ENCODE measurements at places on chromosomes 5 and 9.

DNA sequence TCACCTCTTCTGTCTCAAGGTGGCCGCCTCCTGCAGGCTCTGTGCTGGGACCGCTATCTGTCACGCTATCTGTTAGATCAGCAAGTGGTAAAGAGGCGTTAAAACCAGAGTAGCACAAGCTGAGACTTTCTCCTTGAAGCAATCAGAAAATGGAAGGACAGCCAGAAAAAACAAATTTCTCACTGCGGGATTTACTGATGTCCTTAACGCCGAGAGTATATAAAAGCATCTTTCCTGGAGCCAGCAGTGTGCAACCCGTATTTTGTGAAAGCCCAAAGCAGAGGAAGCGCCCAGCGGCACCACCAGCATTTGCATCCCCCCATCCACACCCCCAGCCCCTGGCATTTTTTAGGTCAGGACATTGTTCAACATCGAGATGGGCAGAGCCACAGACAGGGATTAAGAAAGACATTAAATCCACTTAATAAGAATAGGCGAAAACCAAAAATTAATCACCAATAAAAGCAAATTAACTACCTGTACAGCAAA, 48.6 kb downstream of the DUSP1 start:
- DNase-seq, result no peak

GRCh38 chr9:127403507-127404192, 6.7 kb downstream of the SLC2A8 start:
- no peak for DNase-seq

DNA sequence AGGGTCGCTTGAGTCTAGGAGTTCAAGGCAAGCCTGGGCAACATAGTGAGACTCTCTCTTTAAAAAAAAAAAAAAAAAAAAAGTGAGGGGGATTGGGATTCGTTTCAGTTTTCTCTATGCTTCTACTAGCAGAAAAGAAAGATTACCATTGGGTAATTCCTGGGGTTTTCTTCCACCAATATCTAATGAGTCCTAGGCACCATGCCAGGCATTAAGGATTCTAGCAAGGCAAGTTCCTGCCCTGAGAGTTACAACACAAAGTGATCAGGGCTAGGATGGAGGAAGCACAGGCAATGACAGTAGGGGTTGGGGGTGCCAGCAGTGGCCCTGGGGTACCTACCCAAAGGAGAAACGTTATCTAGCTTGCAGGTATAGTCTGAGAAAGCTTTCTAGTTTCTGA, 90.8 kb downstream of the PCDH1 start:
- no peak for DNase-seq

DNA sequence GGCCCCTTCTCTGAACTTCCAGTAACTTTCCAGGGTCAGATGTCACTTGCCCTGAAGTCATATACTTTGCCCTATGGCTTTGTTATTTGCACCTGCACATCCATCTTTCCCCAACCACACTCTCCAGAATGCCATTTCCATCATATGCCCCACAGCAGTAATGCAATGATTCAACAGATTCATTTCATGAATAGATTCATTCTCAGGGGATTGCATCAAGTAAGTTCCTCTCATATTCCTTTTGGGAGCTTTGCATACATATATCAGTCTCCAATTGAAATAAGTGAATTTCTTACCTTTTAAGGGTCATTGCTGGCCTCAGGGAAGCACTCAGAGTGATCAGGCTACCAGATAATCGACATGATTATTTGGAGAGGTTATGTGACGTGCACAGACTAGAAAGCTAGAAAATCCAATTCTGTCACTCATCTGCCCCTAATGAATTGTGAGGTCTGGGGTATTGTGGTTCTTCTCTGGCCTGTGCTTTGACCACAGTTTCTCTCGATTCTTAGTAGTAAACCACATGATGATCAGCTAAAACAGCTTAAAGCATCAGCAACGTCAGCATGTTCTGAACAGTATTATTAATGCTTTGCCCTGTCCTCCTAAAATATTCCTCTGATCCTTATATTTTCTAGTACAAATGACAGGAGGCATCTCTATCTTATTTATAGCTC, 179.9 kb downstream of the ATPSCKMT start:
- DNase-seq, result no peak

DNA sequence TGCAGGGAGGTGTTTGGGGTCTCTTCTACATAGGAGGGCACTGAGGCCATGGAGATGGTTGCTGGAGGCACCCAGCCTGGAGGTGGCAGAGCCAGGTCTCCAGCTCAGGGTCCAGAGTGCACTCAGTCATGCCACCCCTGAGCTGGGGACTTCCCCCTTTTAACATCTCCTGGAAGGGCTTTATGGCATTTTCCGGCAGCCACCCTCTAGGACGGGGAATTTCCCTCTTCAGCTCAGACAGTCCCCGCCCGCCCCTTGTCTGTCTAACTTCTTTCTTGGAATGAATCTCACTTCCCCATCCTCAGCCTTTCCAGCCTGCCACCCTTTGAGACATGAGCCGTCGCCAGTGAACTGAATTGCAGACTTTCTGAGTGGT, 49.9 kb downstream of the COL15A1 start:
- peak; percentile 61 for DNase-seq

DNA sequence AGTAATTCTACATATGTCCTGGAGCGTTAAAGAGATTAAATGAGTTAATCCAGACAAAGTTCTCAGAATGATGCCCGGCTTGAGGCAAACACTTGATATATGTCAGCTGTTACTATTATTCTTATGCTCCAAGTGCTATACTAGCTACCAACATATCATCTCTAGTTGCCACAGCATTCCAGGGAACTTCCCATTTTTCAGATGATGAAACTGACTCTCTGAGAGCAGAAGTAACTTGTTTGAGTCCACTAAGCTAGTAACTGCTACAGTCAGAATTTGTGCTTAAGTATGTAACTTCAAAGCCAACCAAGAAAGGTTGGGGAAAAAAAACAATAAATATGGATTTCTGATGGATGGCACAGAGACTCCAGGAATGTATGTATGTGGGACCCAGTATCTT, 98.1 kb downstream of the CDK5RAP2 start:
- DNase-seq, result no peak

Measured in activated T-cell treated with anti-CD3 and anti-CD28 coated beads, Interleukin-2, amount 50 U/mL, for 48 hours (primary cell).